ENCODE measurements at places on chromosomes 7 and 10. TPM values are rescaled to one million over a fixed set of nuclear protein-coding genes. Genes with fewer than 3 reads are reported as not detected.

Gene RGR
- not detected for total RNA-seq

Gene TSPAN33
- 2.8 TPM for total RNA-seq

GRCh38 chr7:95545007-95545615, 51.2 kb downstream of the PDK4 start:
- H3K4me1 ChIP-seq: no peaks in the 10 kb centered on the region
- no peaks in the 10 kb centered on the region for H3K36me3 ChIP-seq
- peaks cover 14% of the 10 kb centered on the region for H3K27me3 ChIP-seq
- no peak overlapping the region for H3K27ac ChIP-seq
- no peak overlapping the region for H3K4me3 ChIP-seq
- DNase-seq: no peak

DNA sequence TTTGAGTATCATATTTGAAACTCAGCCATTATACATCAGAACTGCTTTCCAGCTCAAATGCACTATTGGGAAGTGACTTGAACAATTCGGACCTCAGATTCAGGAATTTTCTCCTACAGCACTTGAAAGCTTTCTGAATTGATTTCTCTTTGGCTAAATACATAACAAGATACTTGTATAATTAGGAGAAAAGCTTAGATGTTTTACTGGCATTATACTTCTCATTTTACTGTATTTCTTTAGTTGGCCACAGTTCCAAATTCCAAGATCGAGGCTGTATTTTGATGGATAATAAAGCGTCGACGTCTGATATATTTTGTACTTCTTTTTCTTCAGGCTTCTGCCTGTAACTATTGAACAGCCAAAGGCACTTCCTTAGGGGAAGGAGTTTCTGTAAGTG, 26.7 kb upstream of the LYZL2 start:
- peaks cover 54% of the 10 kb centered on the region for H3K27me3 ChIP-seq
- no peaks in the 10 kb centered on the region for H3K36me3 ChIP-seq
- no peak overlapping the region for H3K4me3 ChIP-seq
- no peak overlapping the region for H3K27ac ChIP-seq
- DNase-seq: no peak

- no peak overlapping the region for H3K4me3 ChIP-seq
- no peak for DNase-seq
- no peak overlapping the region for H3K27ac ChIP-seq
- peaks cover 40% of the 10 kb centered on the region for H3K27me3 ChIP-seq
- H3K36me3 ChIP-seq: no peaks in the 10 kb centered on the region
- no peaks in the 10 kb centered on the region for H3K4me1 ChIP-seq
These were observed 18.6 kb upstream of the DLX5 start for GRCh38 chr7:97043281-97043680.

- H3K4me3 ChIP-seq: no peak overlapping the region
- H3K27me3 ChIP-seq: no peaks in the 10 kb centered on the region
- no peaks in the 10 kb centered on the region for H3K36me3 ChIP-seq
- no peaks in the 10 kb centered on the region for H3K4me1 ChIP-seq
- H3K27ac ChIP-seq: no peak overlapping the region
These were observed 78.5 kb downstream of the GRID1 start for GRCh38 chr10:86287966-86288579.

GRCh38 chr10:5685764-5686240, 1.2 kb downstream of the TASOR2 start:
- DNase-seq: no peak
- no peaks in the 10 kb centered on the region for H3K27me3 ChIP-seq
- peaks cover 59% of the 10 kb centered on the region for H3K4me1 ChIP-seq
- H3K36me3 ChIP-seq: peaks cover 8% of the 10 kb centered on the region
- peak overlapping the region; percentile 95 for H3K4me3 ChIP-seq

- no peaks in the 10 kb centered on the region for H3K4me1 ChIP-seq
- H3K27ac ChIP-seq: no peak overlapping the region
- H3K27me3 ChIP-seq: peaks cover 9% of the 10 kb centered on the region
- DNase-seq: no peak
- H3K36me3 ChIP-seq: no peaks in the 10 kb centered on the region
These were observed 167.3 kb downstream of the CREB5 start for GRCh38 chr7:28579571-28579970.

All from activated CD4-positive, alpha-beta T cell treated with anti-CD3 and anti-CD28 coated beads, Interleukin-2, amount 10 ng/mL, durations not matched to agents 7 days and 5 days (primary cell).